ENCODE measurements at places on chromosomes 6 and 20. TPM values are rescaled to one million over a fixed set of nuclear protein-coding genes. Genes with fewer than 3 reads are reported as not detected.

DNA sequence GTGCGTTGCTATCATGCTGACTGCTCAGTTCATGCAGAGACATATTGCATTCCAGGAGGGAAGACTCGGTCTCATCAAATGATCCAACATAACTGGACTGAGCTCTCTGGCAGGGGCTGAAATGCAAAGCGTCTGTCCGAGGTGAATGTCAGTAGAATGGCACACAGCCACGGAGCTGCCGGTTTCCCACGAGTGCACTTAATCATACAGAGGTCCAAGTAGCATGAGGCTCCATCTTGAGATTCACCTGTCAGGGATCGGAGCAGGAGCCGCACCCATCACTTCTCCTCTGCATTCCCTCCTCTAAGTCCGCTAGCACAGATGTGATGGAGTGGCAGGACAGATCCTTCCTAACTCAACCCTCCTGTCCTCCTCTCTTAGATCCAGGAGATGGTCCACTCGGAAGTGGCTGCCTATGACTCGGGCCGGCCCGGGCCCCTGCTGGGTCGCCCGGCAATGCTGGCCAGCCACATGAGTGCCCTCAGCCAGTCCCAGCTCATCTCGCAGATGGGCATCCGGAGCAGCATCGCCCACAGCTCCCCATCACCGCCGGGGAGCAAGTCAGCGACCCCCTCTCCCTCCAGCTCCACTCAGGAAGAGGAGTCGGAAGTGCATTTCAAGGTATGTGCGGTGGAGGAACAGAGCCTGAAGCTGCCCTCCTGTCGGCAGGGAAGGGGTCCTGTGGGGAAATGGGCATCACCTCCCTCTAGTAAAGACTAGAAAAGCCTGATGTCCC, 135.9 kb downstream of the JPH2 start:
- DNase-seq: no peak

DNA sequence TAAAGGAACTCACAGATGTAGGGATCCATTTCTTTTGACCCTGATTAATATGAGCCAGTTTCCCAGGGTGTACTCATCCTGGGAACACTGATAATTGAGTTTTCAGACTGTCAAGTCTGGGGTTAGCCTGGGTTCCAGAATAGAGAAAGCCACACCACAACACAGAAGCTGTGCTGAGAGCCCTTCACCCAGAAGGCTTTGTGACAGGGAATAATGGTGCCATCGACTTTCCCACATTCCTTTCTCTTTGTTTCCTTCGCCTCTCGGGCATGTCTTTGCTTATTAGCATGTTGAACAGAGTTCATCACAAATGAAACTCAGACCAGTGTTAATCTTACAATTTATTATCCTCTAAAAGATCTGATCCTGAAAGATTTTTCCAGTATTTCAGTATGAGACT, 95.0 kb downstream of the TCP11 start:
- DNase-seq: no peak

DNA sequence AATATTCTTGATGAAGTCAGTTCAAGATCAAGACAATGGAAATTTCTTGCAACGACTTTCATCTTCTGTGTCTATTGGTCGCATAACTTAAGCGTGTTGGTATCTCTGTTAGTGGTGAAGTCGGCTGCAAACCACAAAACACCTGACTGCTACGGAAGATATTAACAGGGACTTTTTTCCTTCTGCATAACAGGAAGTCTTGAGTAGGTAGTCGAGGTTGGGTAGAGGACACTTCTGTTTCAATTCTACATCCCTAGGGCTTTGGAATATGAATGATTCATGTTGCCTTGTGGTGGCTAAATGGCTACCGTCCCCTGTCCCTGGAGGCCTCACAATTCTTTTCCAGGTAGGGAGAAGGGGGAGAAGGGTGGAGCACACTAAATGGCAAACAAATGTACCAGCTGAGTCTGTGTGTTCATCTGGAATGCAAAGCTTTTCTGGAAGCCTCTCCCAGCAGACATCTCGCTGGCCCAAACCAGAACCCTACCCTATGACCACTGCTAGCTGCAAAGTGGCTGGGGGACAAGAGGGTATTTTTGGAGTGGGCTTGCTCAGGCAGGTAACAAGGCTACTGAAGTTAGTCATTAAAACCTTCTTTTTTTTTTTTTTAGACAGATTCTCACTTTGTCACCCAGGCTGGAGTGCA, 34.6 kb upstream of the NKX2-2 start:
- DNase-seq: no peak

DNA sequence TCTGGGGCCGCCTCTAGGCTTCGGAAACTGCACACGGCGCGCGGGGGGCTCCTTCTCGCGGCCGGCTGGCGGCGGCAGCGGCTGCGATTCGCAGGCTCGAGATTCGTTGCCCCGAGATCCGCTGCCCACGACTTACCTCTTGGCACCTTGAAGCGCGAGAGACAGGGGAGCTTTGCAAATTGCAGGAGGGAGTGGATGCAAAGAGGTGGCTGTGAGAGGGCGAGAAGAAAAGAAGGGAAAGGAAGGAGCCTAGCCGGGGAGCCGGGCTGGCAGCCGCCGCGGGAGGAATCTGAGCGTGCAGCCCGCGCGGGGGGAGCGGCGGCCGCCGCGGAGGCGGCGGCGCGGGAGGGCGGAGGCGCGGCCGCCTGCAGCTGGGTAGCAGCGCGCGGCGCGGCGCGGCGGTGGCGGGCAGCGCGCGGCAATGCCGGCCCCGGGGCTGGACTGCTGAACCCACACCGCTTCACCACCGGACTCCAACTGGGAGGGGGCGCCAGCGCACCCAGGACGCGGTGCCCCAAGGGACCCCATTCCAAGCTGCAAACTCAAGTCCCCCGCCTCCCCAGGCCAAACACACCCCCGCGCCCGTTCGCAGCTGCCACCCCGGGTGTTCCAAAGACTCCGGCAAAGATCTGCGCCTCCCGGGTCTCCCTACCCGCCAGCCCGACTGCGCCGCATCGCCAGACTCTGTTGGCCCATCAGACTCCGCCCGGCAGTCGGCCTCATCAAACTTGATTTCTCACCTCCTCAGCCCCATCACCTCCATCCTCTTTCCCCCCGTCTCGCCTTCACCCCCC, 44.2 kb upstream of the SUPT3H start:
- peak; percentile 61 for DNase-seq

TRIM40 gene
- not detected for total RNA-seq

POM121L2 gene
- total RNA-seq: 0.62 TPM

SLC52A3 gene
- total RNA-seq: 34.3 TPM

NOX3 gene
- not detected for total RNA-seq

TBC1D32 gene
- total RNA-seq: 10.7 TPM

Measured in prostate gland (tissue), 2 donors.